GM10248 (cell line): ENCODE measurements at places on chromosomes 3 and 15.

DNA sequence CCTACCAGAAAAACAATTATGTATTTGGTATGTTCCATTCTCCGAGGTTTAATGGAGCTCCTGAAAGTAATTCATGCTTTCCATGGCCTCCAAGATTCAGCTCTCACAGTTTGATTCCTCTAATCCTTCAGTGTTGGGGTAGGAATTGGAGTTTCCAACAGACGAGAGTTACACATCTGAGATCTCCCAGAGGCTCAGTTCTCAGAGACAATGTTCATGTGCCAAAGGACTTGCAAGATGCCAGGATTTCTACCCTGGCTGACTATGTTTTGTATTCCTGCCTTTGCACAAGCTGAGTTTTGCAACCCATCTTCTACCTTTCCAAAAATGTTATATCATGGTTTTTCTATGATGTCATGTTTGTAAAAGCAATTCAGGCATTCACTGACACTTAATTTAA, 322.9 kb downstream of the ERC2 start:
- DNase-seq, result no peak

DNA sequence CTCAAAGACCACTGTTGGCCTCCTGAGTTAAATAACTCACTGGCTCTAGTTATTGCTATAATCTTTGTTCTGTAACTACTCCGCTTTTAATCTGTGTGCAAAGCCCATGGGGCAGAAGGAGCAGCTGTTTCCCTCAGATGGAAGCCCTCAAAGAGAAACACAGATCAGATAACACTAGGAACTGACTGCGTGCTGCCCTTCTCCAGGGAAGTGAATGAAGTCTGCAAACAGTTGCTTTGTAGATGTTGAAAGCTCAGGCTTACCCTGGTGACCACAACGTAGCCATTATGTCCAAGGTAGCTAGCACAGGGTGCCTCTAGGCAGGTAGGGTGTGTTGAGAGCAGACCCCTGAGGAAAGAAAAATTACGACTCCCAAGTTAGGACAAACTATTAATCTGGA, 152.3 kb upstream of the STAC start:
- no peak for DNase-seq

- no peak for DNase-seq
These were observed 11.5 kb downstream of the UBP1 start for GRCh38 chr3:33428734-33429133.

GRCh38 chr3:184486614-184487013, 75.0 kb upstream of the EPHB3 start:
- DNase-seq, result no peak

- DNase-seq, result no peak
These were observed 11.2 kb downstream of the C3orf52 start for GRCh38 chr3:112097378-112097777.

- DNase-seq, result no peak
These were observed 182.4 kb downstream of the UACA start for GRCh38 chr15:70580958-70581357.

DNA sequence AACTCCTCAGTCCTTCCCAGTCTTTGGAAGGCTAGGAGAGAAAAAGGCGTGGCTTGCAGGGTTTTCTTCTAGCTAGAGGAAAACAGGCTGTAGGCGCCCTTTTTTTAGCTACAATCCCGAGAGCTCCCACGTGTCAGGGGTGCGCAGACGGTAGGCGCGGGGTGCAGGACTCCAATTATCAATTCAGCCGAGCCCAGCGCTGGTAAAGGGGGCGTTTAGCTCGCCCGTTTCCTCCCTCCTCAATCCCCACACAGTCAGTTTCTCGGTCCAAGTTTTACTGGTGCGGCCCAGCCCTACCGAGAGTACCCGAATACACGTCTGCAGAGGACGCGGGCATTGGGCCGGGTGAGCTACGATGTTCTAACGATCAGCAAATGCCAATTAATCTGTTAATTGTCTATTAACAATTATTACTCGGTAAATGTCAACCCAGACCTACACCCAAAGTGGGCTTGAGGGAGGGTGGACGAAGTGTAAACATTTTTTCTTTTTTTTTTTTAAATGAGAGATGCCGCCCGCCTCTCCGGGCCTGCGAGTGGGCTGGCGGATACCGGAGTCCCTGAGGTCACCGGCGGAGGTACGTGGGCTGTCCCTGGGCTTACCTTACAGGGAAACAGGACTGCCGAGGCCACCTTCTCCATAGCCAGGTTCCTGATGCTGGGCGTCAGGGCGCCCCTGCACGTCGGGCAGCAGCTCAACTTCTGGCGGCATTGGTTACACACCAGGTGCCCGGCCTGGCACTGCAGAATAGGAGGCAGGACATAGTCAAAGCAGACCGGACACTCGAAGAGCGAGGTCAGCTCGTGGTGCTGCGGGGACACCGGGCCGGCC, 923 bp downstream of the SIAH2 start:
- no peak for DNase-seq

GRCh38 chr3:111944372-111944771, 34.5 kb upstream of the ABHD10 start:
- DNase-seq, result no peak

GRCh38 chr3:69425249-69425648, 39.4 kb upstream of the FRMD4B start:
- peak; percentile 37 for DNase-seq

- DNase-seq, result no peak
These were observed 175.3 kb downstream of the UACA start for GRCh38 chr15:70587896-70588567.

DNA sequence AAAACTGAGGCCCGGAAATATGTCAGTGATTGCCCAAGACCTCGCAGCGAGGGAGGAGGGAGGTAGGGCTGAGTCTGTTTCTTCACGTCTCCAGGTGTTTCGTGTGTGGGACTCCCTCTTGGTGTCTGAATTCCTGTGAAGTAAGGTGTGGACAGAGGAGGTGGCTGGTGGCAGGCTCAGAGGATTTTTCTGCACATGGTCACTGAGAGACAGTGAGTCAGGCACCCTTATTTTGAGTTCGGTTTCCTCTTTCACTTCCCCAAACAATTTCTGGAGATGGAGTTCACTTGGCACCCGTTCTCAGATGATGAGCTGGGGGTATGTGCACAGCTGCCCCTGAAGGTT, 46.3 kb upstream of the VPS8 start:
- peak; percentile 48 for DNase-seq

DNA sequence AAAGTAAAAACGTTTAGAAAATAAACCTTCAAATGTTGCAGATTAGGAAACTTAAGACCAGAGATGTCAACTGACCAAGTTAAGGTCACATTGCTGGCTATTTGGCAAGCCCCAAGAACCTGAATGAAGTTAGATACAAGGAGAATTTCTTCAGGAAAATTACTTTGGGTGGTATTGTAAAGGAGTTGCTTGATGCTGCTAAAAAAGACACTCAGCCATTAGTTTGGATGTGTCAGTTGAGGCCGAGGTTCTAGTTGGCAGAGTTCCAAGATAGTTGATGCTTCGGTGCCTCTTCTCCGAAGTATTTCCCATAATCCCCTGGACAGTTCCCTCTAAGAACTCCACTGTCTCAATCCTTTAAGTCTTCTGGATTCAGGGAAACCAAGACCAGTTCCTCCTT, 24.3 kb downstream of the SIAH2 start:
- no peak for DNase-seq

DNA sequence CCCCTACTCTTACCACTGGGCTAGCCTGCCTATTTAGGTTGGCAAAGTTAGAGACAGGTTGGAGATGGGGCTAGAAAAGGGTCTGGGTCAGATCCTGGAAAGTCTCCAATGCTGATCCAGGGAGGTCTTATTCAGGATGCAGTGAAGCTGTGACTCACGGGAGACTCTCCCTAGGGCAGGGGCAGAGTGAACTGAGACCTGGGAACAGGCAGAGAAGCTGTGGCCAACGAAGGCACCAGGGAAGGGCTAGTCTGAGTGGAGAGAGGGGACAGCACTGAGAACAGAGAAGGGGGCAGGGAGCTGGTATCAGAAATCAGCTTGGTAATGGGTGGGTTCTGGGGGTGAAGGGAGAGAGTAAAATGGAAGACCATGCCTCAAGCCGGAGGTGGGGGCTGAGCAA, 2.2 kb downstream of the LTF start:
- DNase-seq, result no peak

GRCh38 chr15:49810720-49811119, 189.9 kb downstream of the DTWD1 start:
- no peak for DNase-seq

GRCh38 chr3:61564395-61565059, 3.2 kb downstream of the PTPRG start:
- peak; percentile 34 for DNase-seq

DNA sequence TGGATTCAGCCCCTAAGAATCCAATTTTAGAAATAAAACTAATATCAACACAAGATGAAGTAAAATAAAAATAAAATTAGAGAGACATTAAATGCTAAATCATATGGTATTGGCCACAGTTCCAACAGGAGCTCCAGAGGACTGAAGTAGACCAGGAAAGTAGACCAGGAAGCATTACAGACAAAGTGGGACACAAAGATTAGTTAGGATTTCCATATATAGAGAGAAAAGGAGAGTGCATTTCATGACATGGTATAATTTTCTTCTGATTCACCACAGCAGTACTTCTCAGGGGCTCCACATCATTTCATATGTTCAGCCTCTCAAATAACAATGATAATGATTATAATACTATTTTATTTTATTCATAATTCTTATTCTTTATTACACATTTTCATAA, 18.3 kb downstream of the FGF7 start:
- DNase-seq, result no peak

DNA sequence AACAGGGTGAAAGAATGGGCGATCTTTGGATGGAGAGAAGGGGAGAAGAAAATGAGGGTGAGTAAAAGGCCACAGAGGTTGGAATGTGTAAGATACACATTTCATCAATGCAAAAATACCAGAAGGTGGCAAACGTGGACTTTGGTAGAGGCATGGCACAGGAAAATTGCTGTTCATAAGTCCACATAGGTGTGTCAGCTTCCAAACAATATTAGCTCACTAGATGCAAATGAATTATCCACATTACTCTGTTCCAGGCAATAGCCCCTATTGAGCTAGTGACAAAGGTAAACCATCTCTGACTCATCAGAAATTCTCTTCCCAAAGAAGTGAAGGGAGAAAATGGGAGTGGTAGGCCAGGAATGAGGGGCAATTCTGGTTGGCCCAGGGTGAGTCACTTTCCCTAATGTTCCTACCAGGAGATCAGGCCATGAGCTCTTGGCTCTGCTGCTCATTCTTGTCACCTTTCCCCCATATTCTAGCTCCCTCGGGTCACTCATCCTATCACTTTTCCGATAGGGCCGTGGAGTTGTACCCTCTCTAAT, 19.9 kb downstream of the ACKR2 start:
- no peak for DNase-seq

GRCh38 chr3:8824238-8824637, 54.8 kb upstream of the OXTR start:
- no peak for DNase-seq

DNA sequence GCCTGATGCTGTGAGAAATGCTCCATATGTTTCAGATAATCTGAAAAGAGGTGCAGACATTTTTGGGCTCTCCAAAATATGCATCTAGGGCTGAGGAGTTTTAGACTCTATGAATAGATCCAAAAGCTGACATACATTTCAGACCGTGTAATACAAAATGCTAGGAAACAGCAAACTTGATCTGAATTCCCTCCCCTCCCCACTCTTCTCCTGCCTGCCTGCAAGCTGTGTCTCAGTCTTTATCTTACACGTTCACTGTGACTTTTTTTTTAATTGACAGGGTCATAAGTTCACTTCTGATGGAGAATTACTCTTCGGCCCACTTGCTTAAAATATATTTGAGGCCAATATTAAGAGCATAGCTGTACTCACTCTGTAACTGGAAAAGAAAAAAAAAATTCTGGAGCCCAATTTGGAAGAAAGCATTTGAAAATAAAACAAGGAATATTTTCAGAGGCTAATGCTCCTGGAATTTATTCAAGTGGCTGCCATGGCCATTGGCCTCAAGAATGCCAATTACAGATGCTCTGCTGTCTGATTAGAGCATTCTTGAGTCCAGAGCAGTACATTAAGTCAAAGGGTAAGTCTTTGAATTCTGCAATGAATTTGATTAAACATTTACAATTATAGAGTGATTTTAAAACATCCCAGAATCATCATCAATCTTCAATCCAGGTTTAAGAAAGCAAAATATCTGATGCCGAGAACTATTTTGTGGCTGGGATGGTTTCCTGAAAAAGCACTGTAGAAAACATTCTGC, 146.2 kb upstream of the SEMA6D start:
- DNase-seq, result no peak
